Right forelimb (tissue), 1 donor: ENCODE measurements at places on chromosomes 3 and 15.

- no peak for DNase-seq
These were observed 57.9 kb downstream of the RORA start for GRCh38 chr15:61171209-61171608.

GRCh38 chr3:56753206-56753820 is 48.4 kb downstream of the ARHGEF3 start:
- DNase-seq: no peak

- no peak for DNase-seq
These were observed 25.6 kb downstream of the ACAN start for GRCh38 chr15:88828791-88829190.

DNA sequence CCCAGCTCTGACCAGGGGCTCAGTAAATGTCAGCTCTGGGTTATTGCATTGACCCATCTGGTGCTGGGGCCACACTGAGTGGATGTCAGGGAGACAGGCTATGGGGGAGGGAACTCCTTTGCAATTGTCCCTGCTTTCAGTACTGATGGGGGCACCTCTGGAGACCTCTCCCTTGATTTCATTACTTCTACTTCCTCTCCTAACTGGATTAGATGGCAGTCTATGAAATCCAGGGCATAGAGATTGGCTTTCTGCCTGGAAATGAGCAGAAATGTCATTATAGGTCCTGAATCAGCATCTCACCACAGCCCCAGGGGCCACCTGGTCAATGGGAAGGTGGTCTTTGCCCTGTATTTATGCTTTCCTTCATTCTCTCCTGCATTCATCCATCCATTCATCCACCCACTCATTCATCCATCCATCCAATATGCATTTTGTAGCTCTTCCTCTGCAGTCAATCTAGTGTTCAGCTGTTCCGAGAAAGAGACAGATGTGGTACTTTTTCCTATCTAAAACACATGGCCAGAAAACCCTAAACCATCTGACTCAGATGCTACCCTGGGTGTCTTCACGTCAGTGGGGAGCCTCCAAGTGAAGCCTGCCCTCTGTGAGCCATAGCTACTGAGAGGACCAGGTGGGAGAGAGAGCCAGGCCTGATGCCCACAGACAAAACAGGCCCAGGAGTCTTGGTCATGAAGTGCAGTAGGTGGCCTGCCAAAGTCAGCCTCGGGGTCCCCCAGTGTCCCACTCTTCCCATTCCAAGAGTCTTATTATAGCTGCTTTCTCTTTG is 57.1 kb downstream of the CCDC33 start:
- DNase-seq: no peak

- no peak for DNase-seq
These were observed 58.3 kb downstream of the BOC start for GRCh38 chr3:113269661-113270060.

- DNase-seq: no peak
These were observed 65.4 kb downstream of the USF3 start for GRCh38 chr3:113630956-113631542.

DNA sequence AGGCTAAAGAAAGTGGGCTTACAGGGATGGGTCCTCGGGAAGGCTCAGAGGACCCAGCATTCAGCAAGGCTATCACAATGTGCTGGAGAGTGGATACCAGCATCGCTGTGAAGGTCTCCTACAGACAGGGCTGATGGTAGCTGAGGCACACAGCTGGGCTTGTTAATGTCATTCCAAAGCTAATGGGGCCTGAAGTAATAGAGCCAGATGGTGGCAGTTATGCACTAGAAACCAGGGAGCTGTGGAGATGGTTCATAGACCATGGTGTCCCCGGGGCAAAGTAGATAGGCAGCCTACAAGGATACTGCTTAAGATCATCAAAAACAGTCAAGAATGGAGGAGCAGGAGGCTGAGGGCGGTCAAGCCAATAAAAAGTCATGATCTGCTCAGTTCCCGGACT is 24.8 kb upstream of the BOC start:
- DNase-seq: no peak

DNA sequence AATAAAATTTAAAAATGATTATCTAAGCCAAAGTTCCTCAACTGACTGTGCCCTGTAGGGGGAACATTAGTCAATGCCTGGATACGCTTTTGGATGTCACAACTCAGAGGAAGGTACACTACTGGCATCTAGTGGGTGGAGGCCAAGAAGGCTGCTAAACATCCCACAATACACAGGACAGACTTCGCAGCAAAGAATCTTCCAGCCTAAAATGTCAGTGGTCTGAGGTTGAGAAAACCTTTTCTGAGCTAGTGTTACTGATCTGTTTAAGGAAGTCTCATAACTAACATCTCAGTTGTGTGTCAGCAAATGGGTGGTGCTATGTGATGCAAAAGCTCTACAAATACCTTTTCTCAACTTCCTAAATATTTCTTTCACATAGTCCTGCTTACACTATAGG is 20.9 kb upstream of the LDHAL6B start:
- DNase-seq: no peak

- DNase-seq: no peak
These were observed 2.2 kb downstream of the P2RY14 start for GRCh38 chr3:151276038-151276686.

- no peak for DNase-seq
These were observed 17.8 kb upstream of the TXNRD3 start for GRCh38 chr3:126672741-126673140.

DNA sequence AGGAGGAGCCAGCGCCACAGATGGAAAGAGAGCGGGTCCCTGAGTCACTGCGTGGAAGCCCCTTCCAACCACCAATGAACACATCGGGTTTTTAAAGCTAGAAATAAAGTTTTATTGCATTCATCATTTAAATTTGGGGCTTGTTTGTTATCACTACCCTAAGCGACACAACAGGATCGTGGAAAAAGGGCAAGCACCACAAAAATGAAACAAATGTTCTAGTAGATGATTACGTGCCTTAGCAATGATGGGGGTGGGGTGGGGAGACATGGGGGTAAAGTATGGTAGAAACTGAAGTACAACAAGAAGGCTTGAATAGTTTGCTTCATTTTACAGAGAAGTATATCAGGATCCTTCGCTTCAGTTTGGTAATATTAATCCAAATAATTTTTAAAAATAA is 221.6 kb upstream of the ATP10A start:
- no peak for DNase-seq

- DNase-seq: no peak
These were observed 365.6 kb downstream of the SV2B start for GRCh38 chr15:91465696-91466095.

GRCh38 chr3:98561727-98562521 is 30.1 kb downstream of the GPR15 start:
- no peak for DNase-seq

GRCh38 chr3:84077479-84077878 is 881.3 kb upstream of the CADM2 start:
- DNase-seq: no peak

GRCh38 chr3:106227068-106227467 is 358.3 kb upstream of the CBLB start:
- no peak for DNase-seq

- no peak for DNase-seq
These were observed 11.8 kb downstream of the TOP2B start for GRCh38 chr3:25652921-25653320.

GRCh38 chr3:13865581-13865980 is 14.3 kb downstream of the WNT7A start:
- DNase-seq: no peak

DNA sequence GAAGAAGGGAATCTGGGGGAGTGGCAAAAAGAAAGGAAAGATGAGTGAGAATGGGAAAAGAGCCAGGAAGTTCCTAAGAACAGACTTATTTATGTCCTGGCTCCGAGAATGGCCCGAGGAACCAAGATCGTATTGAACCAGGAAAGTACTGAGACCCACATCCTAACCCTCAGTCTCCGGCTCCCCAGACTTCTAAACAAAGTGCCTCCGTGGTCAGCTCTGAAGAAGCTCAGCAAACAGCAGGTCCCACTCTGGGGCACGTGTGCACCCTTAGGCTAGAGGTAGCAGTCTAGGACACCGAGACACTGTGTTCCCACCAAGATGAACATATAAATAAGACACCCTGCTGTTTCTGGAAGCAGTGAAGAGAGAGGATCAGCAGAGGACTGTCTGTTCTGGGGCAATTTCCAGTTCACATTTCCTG is 307.4 kb downstream of the NTRK3 start:
- DNase-seq: no peak

- DNase-seq: no peak
These were observed 81.9 kb downstream of the EBLN2 start for GRCh38 chr3:73143401-73143800.
